Stimulated activated CD4-positive, alpha-beta T cell treated with anti-CD3 and anti-CD28 coated beads, Interleukin-4, amount 100 ng/mL, for 48 hours (primary cell): ENCODE measurements at places on chromosomes 7 and 10.

DNA sequence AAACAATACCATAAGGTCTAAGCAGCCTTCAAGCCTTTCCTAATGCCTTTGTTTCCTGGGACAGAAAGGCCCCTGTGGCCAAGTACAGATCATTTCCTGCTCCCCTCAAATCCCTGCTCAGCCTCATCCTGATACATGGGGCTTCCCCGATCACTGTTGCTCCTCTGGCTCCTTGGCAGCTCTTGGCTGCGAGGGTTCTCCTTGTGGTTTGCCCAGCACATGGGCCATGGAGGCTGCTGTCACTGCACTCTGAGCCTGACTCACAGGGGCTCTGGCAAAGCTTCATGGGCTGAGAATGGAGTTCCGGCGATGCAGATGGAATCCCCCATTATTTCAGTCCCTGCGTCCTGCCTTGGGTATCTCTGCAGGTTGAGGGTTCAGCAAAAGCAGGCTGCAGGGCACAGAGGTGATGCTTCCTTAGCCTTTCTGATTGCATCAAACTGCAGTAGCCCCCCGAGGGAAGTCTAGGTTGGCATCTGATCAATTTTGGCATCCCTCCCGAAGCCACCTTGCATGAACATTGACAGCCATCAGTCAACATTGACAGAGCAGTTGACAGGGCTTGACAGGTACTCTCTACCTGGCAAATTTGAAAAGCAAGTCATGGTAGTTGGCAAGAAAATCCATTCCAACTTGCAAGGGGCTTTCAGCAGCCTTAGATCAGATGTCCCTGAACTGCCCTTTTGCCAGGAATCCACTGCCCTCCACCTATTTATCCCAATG is 168.6 kb downstream of the GFRA1 start:
- DNase-seq = no peak

- no peak for DNase-seq
Measured at GRCh38 chr7:74032624-74033371, 4.8 kb downstream of the ELN start.

- DNase-seq = no peak
Measured at GRCh38 chr7:149615690-149616270, 118.2 kb upstream of the ZNF746 start.

DNA sequence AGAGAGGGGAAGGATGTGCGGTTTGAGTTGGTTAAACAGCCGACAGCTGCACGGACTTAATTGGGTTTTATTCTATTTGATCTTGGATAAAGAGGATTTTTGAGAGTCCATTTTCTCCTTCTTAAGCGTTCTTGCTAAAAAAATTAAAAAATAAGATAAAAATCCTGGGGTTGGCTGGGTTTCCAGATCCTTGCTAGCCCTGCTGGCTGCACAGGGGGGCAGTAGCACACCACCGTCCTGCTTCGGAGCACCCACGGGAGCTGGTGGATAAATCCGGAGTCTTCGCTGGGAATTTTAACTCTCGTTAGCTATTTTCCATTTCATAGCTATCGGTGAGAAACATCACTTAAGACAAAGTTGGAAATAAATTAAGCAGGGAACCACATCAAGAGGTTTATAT is 792.0 kb downstream of the TYW1 start:
- DNase-seq = no peak

- no peak for DNase-seq
Measured at GRCh38 chr10:380313-380940, 245.2 kb downstream of the ZMYND11 start.
